ENCODE measurements at places on chromosomes 5 and 9.

GRCh38 chr5:139882961-139883539 is 87.4 kb downstream of the PSD2 start:
- DNase-seq = no peak

GRCh38 chr5:133489632-133490031 is 122.7 kb downstream of the FSTL4 start:
- DNase-seq = no peak

DNA sequence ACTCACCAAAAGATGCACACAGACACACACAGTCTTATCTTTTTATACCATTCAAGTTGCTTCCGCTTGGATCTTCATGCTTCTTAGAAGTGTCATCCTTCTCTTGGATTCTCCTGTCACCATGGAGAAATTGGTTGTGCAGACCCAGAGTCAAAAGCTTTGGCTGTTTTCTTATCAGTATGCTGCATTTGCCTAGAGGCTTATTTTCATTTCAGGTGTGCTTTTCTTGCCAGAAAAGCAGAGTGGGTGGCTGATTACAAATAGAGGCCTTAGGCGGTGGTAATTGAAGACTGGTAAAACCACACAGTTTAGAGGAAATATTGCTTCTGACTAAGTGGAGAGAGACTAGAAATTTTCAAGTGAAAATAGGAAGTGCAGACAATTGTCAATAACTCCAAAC is 70.2 kb upstream of the TLE4 start:
- DNase-seq = no peak

GRCh38 chr9:32292611-32293010 is 91.8 kb upstream of the ACO1 start:
- DNase-seq = no peak

- DNase-seq = no peak
These were observed 35.7 kb upstream of the ADRB2 start for GRCh38 chr5:148790545-148791333.

DNA sequence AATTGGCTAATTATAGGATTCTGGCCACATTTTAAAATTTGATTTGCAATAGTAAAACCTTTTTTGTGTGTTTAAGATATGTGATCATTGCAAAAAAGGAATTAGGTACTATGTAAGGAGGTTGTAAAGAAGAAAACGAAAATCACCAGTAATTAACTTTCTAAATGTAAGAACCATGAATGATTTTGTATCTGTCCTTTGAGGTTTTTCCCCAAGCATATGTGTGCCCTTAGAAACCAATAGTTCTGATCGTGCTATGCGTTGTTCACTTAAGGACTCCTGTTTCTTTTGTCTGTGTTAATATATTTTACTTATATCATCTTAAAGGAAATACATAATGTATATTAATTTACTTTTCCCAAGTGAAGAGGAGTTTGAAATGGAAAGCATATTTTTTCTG is 410.2 kb downstream of the PSAT1 start:
- no peak for DNase-seq

- DNase-seq = no peak
These were observed 45.7 kb downstream of the LRSAM1 start for GRCh38 chr9:127496974-127497373.

DNA sequence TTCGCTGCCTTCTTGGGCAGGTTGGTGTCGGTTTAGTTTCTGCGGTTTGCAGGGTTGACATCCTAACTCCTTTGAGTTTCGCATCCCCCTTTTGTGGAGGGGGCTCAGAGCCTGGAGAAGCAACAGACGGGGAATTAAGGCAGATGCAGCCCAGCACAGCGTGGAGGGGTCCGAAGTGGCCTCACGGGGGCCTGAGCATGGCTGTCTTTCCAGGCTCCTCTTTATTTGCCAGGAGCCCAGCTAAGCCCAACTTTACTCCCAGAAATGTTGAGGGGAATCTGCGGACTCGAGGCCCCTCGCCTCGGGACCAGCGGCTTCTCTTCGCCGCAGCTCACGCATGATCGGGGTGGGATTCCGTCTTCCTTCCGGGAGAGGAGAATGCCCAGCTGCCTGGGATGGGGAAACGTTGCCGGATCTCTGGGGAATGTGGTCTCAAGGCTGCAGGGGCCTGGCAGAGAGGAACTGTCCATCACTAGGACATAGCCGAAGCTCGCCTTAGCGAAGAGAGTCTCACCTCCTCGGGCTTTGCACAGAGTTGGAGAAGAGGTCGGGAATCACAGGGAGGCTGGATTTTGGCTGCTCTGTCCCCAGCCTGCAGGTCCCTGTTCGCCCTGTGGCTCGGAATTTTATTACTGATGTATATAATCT is 1.3 kb downstream of the RAI14 start:
- DNase-seq = no peak

DNA sequence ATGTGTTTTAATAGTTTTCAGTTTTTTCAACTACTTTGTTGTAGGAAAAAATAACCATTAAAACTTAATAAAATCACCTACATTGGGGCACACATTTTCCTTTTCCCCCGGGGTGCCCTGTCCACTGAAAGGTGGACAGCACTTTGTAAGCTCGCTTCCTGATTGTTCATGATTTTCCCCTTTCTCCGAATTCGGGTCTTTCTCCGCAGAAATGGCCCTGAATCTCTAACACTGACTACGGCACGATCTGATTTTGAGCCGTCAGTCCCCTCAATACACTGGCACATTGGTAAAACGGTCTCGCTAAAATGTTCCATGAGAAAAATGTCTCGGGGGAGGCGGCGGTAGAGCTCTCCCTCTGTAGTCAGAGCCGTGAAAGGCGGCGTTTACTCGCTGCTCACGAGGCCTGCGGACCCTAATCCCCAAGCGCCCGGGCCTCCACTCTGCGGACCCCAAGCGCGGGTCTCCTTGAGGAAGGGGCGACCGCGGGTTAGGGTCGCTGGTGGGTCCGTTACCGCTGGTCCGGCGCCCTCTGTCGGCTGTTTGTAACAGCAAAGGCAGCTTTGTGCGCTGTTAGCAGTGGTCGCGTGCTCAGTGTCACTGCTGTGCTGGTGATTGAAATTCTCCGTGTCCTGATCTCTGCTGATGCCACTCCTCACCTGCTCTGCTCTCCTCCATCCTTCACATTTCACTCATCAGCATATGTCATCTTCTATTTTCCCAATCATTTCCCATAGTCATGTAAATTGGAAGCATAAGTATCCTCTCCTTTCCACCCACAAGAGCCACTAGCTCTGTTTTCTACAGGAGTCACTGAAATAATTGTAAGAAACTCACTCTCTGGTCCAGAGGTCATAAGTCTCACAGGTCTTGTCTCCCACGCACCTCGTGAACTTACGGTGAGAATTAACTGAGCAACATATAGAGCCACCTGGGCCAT is 10.8 kb upstream of the IFNA2 start:
- DNase-seq = peak; percentile 47

DNA sequence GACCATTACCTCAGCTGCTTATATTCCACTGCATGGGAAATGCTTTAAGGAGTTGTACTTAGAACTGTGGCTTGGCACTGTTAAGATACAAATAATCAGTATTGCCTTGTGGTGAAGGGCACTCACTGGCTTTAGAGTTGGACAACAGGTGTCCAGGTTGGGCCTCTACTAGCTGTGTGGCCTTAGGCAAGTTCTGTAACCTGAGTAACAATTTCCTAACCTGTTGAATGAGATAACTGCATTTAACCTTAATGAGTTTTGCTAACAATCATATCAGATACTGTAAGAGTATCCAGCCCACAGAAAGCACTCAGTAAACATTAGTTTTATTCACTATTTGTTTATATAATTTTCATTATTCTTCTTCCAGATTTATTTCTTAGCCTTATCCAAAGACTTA is 17.2 kb upstream of the HK3 start:
- DNase-seq = no peak

DNA sequence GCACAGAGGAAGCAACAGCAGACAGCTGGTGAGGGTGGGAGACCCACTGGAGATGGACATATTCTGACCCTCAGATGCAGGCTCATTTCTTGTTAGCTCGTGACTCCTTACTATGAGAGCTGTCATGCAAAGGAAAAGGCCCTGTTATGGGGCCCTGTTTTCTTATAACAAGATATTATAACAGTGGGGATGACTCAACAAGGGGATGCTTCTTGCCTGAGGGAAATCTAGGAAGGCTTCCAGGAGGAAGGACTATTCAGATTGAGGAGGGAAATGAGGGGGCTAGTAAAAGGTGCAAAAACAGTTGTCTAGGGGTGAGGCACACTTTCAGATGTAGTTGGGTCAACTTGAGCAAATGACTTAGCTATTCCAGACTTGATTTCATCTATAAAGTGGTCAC is 83.0 kb downstream of the DAB2IP start:
- no peak for DNase-seq

GRCh38 chr5:42514754-42515153 is 91.5 kb downstream of the GHR start:
- DNase-seq = no peak

DNA sequence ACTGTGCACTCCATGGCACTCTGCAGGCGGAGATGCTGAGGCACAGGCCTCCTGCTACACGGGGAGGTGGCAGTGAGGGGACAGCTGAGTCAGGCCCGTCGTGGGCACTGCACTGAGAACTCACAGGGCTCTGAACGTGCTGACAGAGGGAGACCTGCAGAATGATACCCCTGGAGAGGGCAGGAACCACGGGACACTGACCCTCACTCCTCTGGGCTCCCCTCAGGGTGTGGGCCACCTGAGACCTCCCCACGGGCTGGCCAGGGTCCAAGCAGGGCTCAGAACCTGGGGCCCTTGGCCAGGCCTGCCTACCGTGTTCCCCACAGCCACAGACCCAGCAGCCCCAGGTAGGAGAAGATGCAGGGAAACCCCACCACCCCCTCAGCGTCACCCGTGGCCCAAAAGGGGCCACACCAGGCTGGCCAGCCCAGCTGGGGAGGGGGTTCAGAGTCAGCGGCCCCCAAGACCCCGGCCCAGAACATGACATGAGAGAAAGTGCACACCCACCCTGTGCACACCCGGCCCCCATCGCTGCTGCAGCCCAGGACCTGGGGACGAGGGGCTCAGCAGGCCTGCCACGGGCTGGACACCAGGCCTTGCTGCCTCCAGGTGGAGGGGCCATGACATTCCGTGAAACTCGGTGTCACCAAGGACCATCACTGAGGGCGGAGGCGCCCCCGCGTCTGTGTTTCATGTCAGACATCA is 30.9 kb downstream of the GLT6D1 start:
- no peak for DNase-seq

GRCh38 chr5:82564963-82565362 is 286.8 kb upstream of the RPS23 start:
- no peak for DNase-seq

- no peak for DNase-seq
These were observed 339.2 kb downstream of the PIK3R1 start for GRCh38 chr5:68554571-68555279.

DNA sequence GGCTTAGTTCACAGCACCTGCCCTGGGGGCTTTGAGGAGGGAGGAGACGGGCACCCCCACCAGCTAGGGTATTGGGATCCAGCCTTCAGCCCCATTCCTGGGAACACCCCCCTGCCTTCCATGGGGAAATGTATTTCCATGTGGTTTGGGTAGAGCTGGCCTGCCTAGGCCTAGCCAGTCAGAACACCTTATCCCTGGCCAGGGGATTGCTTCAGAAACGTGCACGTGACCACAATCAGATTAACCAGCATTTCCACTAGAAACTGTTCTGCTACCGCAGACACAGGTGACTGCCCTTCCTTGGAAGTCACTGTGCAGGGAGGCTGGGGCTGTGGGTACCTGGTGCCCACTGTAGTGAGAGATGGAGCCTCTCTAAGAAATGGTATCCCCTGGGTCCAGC is 14.0 kb downstream of the BBLN start:
- DNase-seq = no peak

GRCh38 chr9:92608909-92609445 is 61.0 kb downstream of the IPPK start:
- DNase-seq = no peak

DNA sequence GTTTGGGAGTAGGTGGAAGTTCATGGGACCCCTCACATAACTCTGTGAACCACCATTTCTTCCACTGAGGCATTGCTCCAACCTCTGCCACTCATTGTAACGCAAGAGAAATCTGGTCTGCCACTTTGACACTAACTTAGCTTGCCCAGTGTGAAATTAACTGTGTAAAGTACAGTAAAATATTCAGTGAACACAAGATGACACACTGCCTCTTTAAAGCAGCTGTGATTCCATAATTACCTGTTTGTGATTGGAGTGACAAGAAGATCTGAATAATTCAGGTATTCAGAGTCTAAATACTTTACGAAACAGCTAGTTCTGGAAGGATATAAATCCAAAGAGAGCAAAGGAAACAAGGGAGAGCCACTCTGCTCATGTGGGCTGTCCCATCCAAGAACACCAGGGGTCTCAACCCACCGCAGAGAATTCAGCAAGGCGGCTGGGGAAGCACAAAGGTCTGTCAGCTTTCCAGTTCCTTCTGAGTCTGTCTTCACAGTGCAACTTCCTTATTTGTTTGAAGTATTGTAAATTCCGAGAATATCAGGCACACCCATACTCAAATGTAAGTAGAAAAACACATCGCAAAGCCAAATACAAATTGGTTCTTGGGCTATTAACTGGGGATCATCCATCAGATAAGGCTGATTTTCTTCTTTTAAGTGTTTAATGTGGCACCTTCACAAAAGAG is 86.9 kb downstream of the GNAQ start:
- DNase-seq = no peak

- DNase-seq = no peak
These were observed 76.1 kb downstream of the SLC44A1 start for GRCh38 chr9:105320568-105320967.

DNA sequence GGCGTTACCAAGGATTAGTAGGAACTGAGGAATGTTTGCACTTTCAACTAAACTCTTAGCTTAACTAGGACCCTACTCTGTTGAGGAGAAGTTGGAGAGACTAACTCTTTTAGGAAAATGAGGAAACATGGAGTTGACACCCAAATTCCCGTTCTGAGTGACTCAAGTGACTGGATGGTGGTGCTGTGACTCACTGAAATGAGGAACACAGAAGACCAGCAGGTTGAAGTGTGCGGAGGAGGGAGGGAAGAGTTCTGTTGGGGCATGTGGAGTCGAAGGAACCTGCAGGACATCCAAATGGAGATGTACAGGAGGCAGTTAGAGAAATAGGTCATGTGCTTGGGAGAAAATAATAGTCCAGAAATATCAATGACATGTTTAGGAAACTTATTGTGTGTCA is 8.2 kb downstream of the HEXB start:
- no peak for DNase-seq

GRCh38 chr5:36870399-36871040 is 6.0 kb upstream of the NIPBL start:
- DNase-seq = no peak

DNA sequence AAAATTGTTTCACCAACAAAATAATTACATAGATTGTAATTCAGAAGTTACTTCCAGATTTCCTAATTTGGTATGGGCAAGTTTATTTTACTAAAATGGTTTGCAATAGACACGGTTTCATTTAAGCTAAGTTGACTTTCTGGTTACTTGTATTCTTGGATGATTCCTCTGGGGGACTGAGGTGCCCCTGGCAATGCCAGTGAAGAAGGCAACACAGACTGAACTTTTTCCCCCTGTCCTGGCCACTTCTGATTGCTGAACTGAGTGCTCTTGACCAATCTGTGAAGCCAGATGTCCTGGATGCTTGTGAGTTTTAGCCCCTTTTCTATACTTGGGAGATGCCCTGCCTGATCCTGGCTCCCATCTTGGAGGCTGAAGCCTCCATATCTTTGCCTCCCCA is 66.3 kb upstream of the FANCC start:
- DNase-seq = no peak

Measured in stimulated activated CD4-positive, alpha-beta T cell treated with anti-CD3 and anti-CD28 coated beads, TNF-alpha, amount 100 ng/mL, for 4 hours (primary cell).